ENCODE measurements at places on chromosomes 5 and 9.

DNA sequence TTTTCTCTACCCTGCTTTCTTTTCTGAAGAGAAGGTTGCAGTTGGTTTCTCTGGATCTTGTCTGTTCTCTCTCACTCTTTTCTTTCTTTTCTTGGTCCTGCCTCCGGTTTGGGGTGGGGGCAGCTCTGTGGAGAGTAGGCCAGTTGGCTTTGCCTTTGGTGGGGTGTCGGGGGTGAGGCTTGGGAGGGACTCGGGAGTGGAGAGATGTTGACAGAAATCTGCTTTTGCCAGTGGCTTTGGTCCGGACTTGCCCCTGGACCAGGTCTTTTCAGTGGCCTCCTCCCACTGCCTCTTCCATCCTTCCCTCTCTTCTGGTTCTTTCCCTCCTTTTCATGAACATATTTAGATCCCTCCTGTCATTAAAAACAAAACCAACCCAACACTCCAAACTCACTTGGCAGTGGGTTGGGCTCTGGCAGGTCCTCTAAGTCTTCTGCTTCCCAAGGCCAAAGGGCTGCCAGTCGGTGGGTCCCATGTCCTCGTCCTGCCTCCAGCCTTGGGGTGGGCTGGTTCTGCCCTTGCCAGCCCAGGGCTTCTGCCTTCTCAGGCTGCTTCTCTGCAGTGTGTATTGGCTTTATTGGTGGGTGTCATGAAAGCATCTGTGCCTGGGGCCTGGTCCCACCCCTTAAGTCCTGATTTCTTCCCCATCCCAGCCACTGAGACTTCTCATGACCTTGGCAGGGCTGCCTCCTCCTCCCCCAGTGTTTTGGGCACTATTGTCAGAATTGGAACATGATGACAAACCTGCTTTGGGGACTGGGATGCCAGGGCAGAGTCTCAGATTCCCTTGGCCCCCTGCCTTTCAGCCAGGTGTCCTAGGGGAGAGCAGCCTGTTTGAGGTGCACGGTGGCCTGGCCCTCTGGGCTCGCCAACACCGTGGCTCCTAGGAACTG is 16.9 kb downstream of the ANKRD33B start:
- DNase-seq = no peak

DNA sequence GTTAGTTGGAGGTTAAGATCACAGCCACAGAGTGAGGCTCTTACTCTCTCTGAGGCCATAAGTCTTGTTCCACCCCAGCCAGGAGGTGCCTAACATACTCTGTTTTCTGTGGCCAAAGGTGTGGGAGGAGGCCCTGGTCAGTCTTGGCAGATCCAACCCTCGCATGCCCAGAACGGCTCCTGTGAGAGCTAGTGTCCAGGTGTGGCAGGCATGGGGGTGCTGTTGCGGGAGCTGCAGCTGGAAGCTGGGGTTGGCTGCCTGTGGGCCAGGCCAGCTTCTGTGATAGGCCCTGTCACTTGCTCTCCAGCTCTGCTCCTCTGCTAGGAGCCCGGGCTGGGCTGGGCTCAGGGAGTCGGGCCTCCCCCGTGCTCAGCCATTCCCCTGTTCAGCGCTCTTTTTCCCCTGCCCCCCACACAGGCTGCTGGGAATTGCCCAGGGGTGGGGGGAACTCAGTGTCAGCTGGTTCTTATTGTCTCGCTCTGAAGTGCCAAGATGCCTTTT is 31.6 kb downstream of the IER5L start:
- DNase-seq = no peak

GRCh38 chr5:118592229-118593002 is 395.9 kb downstream of the DTWD2 start:
- DNase-seq = no peak

GRCh38 chr5:54645882-54646355 is 128.4 kb downstream of the SNX18 start:
- DNase-seq = no peak

GRCh38 chr5:155616779-155617392 is 603.3 kb downstream of the KIF4B start:
- DNase-seq = no peak

- DNase-seq = no peak
These were observed 970.9 kb downstream of the EFNA5 start for GRCh38 chr5:106699796-106700195.

DNA sequence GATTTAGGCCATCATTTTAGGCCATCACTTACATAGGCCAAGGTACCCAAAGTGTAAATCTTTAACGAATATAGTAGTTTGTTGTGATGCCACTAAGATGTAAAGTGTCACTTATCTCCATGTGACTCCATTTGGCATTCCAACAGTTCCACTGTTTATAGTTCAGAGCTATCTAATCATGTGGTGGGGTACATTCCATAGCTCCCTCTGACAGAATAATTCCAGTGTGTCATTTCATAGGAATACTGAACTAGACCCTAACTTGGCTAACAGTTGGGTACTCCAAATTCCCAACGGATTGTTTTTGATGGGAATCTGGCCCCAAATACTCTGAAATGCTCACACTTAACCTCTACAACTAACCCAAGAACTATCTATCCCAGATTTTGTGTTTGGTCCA is 76.7 kb upstream of the FST start:
- no peak for DNase-seq

- DNase-seq = no peak
These were observed 22.5 kb downstream of the TMEM268 start for GRCh38 chr9:114633438-114634089.

DNA sequence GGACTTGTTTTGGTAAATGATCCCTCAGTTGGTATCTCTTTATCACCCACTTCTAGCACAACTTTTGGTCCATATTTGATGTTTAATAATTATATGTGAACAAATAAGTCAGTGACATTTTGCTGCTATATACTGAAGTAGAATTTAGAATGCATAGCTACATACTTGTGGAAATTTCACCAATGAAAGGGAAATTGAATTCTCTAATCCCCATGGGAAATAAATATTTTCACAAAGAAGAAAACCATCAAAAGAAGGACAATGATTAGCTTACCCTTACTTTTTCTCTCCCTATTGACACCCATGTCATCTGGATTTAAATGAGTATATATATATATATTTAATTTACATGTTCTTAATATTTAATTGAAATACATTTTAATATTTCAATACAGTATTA is 94.3 kb upstream of the DAB2 start:
- DNase-seq = no peak

GRCh38 chr5:86878250-86878649 is 260.5 kb downstream of the COX7C start:
- DNase-seq = no peak

DNA sequence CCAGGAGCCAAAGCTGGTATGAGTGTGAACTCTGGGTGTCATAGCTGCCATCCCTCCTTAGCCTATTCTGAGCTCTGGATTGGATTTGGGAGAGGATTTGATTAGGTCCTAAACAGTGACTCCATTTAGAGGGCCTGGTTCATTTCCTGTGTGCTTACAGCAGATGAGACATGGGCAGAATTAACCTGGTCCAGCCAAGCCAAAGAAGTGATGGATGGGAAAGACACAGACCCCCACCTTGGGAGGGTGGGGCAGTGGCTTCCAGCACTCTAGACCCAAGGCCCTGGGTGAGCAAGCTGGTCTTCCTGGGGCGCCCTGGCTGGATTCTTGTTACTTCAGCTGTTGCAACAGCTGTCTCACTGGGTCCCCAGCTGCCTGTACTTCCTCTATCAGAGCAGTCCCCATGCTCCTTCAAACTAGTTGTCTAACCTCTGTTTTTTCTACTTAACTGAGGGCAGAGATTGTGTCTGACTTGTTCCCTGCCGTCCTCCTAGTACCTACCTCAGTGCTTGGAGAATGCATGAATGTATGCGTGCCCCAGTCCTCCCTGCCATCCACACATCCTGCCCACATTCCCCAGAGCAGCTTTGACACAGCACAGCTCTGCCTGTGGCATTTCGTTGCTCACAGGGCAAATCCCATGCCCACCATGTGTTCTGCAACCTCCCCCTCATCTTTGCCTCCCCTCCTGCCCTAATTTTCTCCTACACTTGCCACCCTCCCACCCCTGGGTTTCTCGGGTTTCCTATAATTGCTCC is 115.9 kb downstream of the RGS3 start:
- DNase-seq = no peak

DNA sequence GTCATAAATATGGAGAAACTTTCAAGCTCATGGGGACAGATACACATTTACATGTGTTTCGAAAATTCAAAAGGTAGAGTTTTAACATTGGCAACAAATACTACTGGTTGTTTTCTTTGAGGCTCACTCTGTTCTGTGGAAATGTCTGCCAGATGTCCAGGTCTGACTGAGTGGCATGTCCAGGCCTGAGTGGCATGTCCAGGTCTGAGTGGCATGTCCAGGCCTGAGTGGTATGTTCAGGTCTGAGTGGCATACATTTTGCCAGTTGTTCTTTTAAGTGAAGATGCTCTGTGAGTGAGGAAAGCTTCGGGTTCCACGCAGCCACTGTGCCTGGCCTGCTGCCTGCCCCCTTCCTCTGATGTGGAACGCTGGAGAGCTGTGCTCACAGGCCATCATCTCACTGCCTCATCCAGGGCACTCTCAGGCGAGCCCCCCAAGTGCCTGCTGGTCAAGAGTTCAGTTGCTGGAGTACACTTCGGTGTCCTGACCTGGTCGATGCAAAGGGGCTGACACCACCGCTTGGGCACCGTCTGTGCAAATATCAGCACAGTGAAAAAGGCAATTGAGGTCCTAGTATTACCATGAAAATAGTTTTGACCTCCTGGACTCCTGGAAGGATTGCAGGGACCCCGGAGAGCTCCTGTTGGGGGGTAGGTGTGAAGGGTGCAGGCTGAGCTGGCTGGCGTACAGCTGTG is 89.9 kb downstream of the EHMT1 start:
- DNase-seq = no peak

- no peak for DNase-seq
These were observed 52.0 kb upstream of the TJP2 start for GRCh38 chr9:69122082-69122548.

DNA sequence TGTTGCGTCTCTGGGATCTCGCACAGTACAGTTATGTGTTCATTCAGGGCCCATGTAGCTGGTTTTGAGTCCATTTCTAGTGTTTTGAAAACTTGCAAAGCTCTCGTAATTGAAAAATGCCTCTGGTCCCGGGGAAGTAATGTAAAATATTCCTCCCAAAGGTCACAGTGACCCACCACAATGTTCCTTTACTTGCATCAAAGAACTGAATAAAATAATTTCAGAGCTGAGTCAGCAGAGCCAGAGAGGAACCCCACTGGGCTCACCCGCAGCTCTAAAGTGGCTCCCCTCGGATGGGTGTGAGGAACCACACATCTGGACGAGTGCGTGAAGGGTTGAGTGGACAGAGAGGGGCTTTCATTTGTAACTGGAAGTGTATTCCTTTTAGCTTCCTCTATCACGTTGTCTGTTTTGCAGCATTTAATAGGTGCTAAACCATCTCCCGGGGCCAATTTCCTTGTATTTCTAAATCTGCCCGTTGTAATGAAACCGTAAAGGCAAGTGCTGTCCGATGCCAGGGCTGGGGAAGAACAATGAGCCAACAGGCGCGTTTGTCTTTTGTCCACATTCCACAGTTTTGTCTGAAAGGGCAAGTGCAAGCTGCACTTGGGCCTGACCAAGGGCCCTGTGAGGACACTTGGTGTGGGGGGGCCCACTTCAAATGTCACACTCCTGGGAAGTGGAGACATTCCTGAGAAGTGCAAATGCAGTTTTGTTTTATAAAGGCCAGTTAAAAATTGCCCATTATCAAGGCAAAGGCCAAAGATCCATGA is 29.9 kb downstream of the COL5A1 start:
- no peak for DNase-seq

DNA sequence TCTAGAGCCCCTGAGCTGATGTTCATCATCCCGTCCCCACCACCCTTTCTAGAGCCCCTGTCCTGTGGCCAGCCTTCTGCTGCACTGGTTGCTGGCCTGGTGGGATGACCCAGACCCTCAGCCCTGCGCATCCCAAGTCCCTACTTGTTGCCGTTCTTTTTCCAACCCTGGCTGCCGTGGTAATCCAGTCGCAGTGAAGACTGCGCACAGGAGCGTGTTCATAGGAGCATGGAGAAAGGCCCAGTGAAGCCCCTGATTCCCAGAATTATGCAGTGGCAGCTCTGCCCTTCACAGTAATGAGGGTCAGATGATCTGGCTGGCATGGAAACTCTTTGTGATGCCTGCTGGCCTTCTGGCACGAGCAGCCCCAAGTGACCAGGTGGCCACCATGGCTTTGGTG is 183.3 kb downstream of the CACNA1B start:
- DNase-seq = no peak

DNA sequence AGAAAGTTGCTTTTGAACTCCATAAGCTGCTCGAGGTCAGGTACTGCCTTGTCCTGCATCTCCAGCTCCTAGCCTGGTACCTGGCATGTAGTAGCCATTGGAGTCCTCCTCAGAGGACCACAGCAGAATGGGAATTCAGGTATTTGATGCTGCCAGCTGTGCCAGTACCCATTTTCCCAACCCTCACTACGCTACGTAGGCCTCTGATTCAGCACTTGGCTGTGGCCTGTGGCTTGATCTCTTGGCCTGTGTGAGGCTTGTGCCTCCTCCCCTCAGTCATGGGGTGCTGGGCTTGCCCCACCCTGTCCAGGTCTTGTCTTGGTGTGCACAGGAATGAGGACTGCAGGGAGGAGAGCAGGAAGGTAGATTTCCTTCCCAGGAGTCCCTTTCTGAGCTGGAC is 11.8 kb downstream of the OTULIN start:
- DNase-seq = no peak

- no peak for DNase-seq
These were observed 3.8 kb downstream of the CCDC152 start for GRCh38 chr5:42760426-42760825.

Measured in thoracic aorta (tissue), 2 donors.